ENCODE measurements at places on chromosomes 1 and 21. TPM values are rescaled to one million over a fixed set of nuclear protein-coding genes. Genes with fewer than 3 reads are reported as not detected.

VANGL2 gene
- 1.0 TPM for total RNA-seq

COA6 gene
- 89.0 TPM for total RNA-seq

FASLG gene
- total RNA-seq, result not detected

UROD gene
- 48.7 TPM for total RNA-seq
